ENCODE measurements at places on chromosomes 12 and 14. TPM values are rescaled to one million over a fixed set of nuclear protein-coding genes. Genes with fewer than 3 reads are reported as not detected.

DNA sequence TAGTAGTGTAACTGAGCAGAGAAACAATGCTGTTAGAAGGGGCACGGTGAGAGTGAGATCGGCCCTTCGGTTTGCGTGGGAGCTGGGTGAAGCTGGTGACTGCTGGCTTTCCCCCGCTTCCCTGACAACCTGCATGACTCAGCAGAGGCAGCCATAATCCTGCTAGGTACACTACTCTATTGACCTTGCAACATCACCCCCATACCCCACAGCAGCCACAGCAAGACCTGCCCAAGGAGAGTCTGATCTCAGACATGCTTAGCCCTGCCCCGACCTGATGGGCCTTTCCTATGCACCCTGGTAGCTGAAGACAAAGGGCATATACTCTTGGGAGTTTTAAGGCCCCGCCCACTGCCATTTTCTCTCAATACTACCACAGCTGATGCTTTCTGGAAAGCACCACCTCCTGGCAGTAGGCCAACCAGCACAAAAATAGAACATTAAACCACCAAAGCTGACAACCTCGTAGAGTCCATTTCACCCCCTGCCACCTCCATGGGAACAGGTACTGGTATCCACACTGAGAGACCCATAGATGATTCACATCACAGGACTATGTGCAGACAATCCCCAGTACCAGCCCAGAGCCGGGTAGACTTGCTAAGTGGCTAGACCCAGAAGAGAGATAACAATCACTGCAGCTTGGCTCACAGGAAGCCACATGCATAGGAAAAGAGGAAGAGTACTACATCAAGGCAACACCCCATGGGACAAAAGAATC, 75.9 kb upstream of the RGS6 start:
- no peak for DNase-seq

GRCh38 chr12:121030576-121031212, 8.4 kb downstream of the OASL start:
- DNase-seq = no peak

DNA sequence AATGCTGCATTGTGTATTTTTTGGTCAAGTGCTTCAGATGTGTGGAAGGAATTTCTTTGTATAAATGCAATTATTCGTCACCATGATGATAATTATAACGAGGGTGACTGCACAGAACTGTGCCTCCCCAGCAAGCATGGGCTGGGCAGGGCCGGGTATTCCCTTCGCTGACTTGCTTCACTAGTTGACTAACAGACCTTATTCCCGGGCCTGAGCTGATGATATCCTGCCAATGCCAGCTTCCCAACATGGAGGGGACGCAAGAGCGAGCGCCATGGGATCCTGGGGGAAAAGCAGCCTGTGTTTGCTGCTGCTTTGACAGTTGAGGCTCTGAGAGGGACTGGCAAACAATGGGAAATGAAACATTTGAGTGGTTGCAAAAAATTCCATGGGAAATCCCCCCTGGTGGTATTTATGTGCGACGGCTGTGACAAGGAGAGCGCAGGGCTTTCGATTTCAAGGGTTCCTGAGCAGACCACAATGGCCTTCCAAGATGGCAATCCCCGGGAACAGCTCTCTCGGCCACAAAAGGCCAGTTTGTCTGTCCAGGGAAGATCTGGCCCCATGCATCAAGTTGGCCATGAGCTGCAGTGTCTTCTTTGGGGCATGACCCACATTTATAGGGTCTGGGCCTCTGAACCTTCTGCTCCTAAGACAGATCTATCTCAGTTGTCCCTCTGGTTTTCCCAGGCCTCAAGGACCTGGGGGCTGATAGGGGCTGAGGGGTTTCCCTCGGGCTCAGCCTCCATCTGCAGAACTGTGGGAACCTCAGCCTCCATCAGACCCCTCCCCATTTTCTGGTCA, 21.9 kb upstream of the MAP1LC3B2 start:
- DNase-seq = no peak

- peak; percentile 13 for DNase-seq
These were observed 1222.1 kb upstream of the TMEM132C start for GRCh38 chr12:127044836-127045235.

DNA sequence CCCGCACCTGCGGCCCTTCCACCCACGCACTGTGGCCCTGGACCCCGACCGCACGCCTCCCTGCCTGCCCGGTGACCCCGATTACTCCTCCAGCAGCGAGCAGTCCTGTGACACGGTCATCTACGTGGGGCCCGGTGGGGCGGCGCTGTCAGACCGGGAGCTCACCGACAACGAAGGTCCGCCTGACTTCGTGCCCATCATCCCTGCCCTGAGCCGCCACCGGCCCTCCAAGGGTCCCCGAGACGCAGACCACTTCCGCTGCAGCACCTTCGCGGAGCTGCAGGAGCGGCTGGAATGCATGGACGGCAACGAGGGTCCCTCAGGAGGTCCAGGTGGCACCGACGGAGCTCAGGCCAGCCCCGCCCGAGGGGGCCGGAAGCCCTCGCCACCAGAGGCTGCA, 36.7 kb downstream of the KIF26A start:
- DNase-seq = no peak

GRCh38 chr12:101209319-101210302, at the start of gene SLC5A8:
Gene SLC5A8 (minus strand): TSS chr12:101210238. CDS start chr12:101209848, 390 bp downstream.
- peak; percentile 12 for DNase-seq

DNA sequence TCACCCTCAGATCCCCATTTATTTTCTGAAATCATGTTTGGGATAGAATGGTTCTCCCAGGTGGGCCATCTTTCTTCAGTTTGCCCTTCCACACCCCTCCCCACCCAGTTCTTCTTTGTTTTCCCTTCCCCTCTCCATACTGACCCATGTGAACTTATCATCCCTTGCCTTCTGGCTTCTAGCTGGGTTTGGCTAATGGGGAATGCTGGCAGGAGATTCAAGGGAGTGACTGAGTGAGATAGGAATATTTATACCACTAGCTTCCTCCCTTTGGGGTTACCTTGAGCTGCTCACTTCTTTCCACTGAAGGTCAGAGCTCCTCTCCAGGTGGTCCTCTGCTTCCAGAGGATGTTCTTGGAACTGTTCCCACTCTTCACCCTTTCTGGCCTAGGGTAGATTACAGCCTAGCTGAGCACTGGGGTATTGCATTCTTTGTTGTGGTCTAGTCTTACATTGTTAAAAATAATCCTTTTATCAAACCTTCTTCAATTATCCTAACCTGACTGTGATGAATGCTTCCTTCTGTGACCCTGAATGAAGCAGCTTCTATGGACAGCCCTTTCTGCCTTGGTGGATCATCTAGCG, 88.3 kb upstream of the ATP2B1 start:
- no peak for DNase-seq

DNA sequence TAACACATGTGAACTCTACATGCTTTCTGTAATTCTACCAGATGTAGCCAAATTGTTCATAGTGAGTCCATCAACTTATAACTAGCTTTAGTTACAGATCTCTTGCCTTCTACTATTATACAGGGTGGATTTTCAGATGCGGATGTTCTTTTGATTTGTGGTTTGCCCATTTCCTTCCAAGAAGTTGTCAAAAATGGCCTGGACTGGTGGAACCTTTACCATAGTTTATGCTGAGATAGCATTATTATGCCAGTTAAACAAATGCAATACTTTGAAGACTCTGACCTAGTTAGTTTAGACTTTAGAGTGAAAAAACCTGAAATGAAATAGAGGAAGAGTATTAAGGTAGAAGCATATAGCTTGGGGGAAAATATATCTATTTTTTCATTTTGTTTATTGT, 27.4 kb upstream of the CFL2 start:
- DNase-seq = no peak

Gene TAS2R8
- polyA plus RNA-seq = not detected

Gene PLEKHG3
- 24.8 TPM for polyA plus RNA-seq

Gene KRT85
- polyA plus RNA-seq = not detected

Gene MYF5
- not detected for polyA plus RNA-seq
